Activated CD8-positive, alpha-beta memory T cell treated with anti-CD3 and anti-CD28 coated beads, Interleukin-2, amount 50 U/mL, for 48 hours (primary cell): ENCODE measurements at places on chromosomes 1 and 21.

- DNase-seq = no peak
Observed at GRCh38 chr1:16076031-16076864, 2.8 kb upstream of the FAM131C start.

GRCh38 chr1:200819726-200820125 lies 53.1 kb upstream of the GPR25 start:
- no peak for DNase-seq

DNA sequence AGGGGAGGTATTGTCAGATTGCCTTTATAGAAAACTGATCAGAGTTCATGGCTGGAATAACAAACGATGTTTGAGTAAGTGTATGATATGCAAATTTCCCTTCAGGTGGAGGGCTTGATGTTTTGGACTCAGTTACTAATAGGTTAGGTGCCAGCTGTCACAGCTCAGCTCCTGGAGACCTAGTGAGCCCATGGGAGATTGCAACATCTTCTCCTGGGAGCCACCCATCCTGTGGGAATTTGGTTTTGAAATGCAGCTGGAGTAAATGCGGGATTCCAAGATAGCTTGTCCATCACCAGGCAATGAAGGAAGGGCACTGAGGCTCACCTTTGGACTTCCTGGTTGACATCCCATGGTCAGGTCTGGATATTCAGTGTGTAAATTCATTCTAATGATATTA lies 211.4 kb upstream of the NRIP1 start:
- DNase-seq = no peak

- DNase-seq = no peak
Observed at GRCh38 chr1:65150108-65150463, 2.1 kb downstream of the AK4 start.

DNA sequence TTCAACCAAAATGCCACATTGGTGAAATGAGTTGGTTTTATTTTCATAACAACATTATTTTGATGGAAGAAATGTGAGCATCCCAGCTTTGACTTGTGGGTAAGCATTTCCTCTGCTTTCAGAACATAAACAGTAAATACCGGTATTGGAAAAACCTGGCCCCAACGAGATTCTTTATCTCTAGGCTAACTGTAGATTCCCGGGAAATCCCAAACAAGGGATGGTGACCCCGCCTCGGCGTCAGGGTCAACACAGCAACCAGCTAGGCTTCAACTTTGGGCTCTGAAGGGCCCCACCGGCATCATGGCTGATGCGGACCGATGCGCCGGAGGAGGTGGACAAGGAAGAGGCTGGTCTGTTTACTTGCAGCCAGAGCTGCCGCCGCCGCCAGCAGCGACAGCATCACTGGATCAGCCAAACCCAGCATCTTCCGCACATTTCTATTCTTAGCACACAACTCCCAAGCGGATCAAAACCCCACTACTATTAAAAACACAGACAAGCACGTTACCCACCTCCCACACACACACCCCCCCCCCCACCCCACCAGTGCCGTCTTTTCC lies 1.1 kb downstream of the AKT3 start:
- peak; percentile 74 for DNase-seq

- DNase-seq = no peak
Observed at GRCh38 chr21:21406921-21407320, 408.7 kb downstream of the NCAM2 start.

DNA sequence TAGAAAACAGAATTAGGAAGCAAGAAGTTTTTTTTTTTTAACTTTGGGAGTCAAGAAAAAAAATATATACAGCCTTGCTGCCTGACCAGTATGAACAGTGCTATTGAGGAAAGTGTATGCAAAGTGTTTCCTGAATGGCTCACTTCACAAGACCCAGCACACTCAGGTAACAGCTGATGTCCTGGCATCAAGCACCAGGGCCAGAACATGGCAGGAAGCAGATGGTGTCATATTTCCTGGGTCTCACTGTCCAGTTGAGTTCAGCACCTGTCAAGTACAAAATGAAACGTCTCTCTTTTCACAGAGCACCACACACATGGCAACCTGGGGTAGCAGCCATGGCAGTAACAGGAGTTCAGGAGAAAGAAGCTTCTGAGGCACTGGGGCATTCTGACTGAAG lies 372.3 kb downstream of the TTLL7 start:
- no peak for DNase-seq

GRCh38 chr1:160431006-160431405 lies 30.6 kb downstream of the VANGL2 start:
- no peak for DNase-seq

DNA sequence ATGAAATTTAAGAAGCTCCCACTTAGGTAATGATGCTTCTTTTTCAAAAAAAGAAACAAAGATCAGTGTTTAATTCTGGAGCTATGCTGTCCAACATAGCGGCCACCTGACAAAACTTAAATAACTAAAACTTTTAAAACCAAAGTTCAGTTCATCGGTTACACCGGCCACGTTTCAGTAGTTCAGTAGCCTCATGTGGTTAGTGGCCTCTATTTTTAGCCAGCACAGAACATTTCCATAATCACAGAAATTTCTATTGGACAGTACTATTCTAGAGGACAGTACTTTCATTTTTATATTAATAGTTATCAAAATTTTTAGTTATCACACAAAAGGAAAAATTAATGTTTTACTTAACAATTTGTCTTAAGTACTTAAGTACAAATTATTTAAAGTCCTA lies 141.0 kb downstream of the USP25 start:
- DNase-seq = no peak

GRCh38 chr1:44862829-44863401 lies 19.9 kb upstream of the PTCH2 start:
- no peak for DNase-seq
